ENCODE measurements at places on chromosomes 2 and 18.

- no peak for DNase-seq
Measured at GRCh38 chr2:171084128-171084527, 76.6 kb downstream of the TLK1 start.

- DNase-seq = no peak
Measured at GRCh38 chr2:166031054-166031453, 77.5 kb upstream of the TTC21B start.

- DNase-seq = no peak
Measured at GRCh38 chr2:239366740-239367139, 34.1 kb downstream of the HDAC4 start.

GRCh38 chr2:136072621-136073020, 45.3 kb downstream of the CXCR4 start:
- DNase-seq = no peak

DNA sequence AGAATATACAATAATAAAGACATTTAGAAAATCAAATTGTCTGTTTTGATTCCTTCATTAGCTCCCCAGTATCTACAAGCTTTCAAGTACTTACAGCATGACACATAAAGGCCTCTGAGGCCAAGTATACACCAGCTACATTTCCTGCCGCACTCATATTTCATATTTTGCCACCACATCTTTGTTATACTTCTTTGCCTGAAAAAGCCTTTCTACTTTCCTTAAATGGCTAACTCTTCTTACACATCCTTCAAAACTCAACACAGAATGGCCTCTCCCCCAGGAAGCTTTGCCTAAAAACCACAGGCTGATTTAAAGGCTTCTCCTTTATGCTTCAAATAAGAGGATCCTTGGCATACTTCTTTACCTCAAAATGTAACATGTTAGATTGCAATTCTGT, 4.5 kb downstream of the STK17B start:
- no peak for DNase-seq

GRCh38 chr2:85433511-85434089, 15.1 kb downstream of the SH2D6 start:
- DNase-seq = peak; percentile 79

DNA sequence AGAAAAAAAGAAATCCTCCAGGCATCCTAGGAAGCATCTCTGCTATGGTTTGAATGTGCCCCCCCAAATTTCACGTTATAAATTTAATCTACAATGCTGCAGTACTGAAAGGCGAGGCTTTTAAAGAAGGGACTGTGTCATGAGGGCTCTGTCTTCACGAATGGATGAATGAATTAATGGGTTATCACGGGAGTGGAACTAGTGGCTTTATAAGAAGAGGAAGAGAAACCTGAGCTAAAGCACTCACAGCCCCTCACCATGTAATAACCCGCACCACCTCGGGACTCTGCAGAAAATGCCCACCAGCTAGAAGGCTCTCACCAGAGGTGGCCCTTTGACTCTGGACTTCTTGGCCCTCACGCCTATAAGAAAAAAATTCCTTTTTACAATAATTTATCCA, 27.6 kb downstream of the RNU4ATAC start:
- DNase-seq = no peak

GRCh38 chr2:164771897-164772296, 69.7 kb downstream of the COBLL1 start:
- no peak for DNase-seq

DNA sequence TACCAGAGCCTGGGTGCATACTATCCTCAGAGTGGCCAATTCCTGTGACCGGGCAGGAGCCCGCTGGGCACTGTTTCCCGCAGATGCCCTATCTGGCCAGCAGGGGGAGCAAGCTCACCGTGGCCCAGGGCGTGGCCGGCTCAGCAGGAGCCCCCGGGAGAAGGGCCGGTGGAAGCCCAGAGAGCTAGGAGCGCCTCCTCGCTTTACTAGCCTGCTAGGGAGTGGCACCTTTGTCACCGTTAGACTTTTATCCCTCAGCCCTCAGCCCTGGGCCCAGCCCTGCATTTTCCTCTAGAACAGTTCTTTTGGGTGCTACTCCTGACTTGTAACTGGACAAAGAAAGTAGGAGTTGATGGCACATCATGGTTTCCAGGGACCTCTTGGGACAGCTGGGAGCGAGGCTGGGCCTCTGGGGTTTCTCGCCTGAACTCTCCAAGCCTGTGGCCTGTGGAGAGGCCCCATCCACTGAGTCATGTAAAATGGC, 24.0 kb downstream of the TMEM177 start:
- peak; percentile 83 for DNase-seq

- peak; percentile 89 for DNase-seq
Measured at GRCh38 chr2:44638649-44639048, 276.9 kb downstream of the CAMKMT start.

GRCh38 chr2:144452169-144452988, 67.5 kb downstream of the ZEB2 start:
- peak; percentile 75 for DNase-seq

- no peak for DNase-seq
Measured at GRCh38 chr2:127661949-127662510, 13.3 kb downstream of the LIMS2 start.

DNA sequence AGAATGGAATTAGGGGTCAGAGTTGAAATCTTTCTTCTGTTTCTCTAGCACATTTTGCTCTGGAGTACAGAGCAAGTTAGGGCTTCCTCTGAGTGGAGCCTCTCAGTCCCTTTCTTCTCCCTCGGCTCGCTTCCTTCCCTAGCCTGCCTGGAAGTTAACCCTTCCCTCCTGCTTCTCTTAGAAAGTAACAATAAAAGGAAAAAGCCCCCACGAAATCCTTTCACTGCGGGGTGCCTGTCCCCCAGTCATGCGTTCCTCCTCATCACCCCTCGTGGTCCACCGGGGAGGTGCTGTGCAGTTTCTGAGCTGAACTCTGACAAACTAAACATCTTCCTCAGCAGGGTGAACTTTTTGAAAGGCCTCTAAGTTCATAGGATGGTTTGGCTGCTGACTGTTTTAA, 2.0 kb downstream of the IGFBP2 start:
- DNase-seq = peak; percentile 68

DNA sequence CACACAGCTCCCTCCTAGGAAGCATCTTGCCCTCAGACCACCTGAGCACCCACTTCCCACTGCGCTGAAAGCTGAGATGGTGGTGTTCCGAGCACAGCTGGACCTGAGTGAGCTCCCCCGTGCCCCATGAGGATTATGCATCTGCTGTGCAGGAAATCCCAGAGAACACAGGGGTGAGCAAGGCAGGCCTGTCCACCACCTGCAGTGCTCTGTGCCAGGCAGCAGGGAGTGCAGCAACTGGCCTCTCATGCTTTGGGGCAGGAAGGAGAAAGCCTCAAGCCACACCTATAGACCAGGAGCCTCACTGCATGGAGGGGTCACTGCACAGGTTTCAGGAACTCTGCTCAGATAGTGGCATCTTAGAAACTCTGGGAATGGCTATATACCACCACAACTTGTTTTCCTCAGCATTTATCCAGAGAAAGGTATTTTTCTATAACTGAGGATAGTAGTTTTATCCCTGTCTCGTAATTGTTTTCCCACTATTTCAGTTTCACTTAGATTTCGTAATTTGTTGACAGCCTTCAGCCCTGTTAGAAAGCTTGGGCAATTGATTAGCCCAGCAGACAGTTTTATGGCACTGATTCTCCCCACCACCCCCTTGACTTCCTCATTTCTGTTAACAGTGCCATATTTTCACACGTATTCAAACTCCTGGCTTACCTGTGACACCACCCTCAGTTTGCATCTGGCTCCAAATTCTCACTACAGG, 144.3 kb upstream of the DAPL1 start:
- no peak for DNase-seq

- no peak for DNase-seq
Measured at GRCh38 chr2:174590928-174591648, 6.5 kb downstream of the WIPF1 start.

DNA sequence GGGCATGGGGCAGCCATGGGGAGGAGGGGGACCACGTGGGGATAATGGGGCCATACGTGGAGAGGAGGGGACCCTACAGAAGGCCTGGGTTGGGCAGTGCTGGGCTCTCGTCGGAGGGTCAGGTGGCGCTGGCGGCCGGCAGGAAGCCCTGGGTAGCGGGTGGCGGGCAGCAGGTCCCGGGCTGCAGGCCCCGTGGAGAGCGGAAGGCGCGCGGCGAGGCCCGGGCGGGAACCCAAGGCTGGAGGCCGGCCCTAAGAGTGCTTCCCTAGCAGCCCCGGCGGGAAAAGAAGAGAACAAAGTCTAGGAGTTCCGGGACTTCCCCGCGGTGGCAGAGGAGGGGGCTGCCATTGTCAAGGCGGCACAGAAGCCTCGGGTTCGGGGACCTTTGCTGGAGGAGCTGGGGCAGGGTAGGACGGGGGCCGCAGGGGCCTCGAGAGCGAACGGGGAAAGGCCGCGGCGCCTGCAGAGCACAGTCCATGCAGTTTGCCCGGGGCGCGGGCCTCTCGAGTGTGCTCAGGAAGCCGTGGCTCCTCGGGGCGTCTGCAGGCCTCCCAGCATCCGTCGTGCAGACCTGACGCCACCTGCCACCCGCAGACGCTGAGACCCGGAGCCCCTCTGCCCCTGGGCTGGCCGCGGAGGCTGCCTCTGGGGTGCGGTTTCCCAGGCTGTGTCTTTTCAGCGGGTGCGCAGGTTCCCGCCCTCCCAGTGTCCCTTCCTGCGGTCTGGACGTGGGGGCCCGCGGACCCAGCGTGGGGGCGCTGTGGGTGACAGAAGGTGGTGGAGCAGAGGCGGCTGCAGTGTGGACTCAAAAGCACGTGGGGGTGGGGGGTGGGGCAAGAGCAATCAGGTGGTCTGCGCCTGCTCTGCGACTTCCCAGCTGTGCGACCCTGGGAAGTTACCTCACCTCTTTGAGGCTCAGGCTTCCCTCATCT, 19.4 kb upstream of the NCL start:
- DNase-seq = peak; percentile 29

DNA sequence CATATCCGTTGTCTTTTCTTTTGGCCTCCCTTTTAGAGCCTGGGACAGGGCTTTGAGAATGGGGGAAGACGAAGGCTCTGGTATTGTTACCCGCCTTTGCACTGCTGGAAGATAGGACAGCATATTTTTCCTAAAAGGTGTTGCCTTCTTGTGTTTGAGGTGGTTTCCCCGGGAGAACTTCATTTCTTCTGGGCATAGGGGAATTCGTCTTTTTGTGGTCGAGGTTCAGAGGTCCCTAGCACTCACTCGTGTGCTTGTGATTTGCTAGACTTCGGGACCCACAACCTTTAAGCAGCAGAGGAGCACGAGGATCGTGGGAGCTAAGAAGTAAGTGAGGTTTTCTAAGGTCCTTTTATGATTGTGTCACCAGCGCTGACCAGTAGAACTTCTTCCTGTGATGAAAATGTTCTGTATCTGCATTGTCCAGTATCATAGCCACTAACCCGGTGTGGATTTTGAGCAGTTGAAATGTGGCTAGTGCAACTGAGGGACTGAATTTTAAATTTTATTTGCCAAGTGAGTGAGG, 611 bp downstream of the ZNF512 start:
- no peak for DNase-seq

GRCh38 chr18:64403784-64404503, 255.1 kb upstream of the LINC00305 start:
- DNase-seq = no peak

DNA sequence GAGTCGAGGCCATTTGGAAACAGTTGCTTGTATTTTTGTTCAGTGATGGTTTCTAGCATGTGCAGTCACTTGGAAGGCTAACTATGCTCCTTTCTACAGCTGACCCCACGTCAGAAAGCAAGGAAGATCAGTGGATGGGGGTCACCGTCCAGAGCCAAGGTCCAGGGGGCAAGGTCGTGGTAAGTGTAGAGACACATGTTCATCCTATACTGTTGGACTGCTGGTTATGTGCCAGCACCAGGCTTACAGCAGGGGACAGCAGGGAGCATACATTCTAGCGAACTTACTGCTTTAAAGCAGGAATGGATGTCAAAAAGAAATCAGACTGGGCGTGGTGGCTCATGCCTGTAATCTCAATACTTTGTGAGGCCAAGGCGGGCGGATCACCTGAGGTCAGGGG, 40.0 kb downstream of the ITGA6 start:
- no peak for DNase-seq

DNA sequence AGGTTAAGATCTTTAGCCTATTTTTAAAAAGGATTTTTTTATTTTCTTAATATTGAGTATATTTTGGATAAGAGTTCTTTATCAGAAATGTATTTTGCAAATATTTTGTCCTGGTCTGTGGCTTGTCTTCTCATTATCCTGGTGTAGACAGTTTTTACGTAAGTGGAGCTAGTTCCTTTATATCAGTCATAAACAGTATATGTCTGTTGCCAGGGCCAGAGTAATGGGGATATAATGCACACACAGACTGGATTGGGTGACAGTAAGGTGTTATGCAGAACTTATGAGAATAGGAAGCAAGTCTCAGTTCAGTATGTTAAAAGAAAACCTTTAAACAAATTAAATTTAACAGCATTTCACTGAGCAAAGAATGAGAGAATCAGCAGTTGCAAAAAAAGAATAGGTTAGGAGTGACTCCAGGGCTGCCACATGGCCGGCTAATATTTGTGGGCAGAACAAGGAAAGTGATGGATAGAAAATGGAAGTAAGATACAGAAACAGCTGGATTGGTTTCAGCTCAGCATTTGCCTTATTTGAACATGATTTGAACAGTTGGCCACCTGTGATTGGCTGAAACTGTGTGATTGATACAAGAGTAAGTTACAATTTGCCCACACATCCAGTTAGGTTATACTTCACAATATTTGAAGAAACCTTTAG, 61.1 kb upstream of the ZNG1B start:
- DNase-seq = no peak

GRCh38 chr2:30631051-30631671, 176.1 kb downstream of the CAPN13 start:
- DNase-seq = no peak

DNA sequence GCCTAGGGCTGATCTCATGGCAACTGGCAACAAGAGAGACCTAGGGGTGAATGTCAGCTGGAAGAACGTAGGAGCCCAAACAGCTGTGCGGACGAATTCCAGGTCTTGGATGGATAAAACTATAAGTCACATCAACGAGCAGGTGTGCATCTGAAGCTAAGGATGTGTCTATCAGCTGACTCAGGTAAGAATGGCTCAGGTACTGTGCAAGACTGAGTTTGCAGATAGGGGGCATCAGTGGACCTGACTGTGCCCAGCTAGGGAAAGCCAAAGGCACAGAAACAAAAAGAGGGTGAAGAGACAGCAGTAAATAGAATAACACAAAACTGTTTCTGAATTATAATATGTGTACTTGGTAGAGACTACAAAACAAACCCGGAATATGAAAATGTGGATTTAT, 357.3 kb downstream of the ZEB2 start:
- no peak for DNase-seq
